Germinal center (tissue), 1 donor: ENCODE measurements at places on chromosomes 16 and 17.
A peak's percentile ranks its signal among the peaks of the same experiment; 100 is the strongest.

- DNase-seq, result peak; percentile 81
Measured at GRCh38 chr17:66567234-66568170, 265.1 kb downstream of the PRKCA start.

- DNase-seq, result no peak
Measured at GRCh38 chr17:51652529-51652928, 392.2 kb downstream of the UTP18 start.

DNA sequence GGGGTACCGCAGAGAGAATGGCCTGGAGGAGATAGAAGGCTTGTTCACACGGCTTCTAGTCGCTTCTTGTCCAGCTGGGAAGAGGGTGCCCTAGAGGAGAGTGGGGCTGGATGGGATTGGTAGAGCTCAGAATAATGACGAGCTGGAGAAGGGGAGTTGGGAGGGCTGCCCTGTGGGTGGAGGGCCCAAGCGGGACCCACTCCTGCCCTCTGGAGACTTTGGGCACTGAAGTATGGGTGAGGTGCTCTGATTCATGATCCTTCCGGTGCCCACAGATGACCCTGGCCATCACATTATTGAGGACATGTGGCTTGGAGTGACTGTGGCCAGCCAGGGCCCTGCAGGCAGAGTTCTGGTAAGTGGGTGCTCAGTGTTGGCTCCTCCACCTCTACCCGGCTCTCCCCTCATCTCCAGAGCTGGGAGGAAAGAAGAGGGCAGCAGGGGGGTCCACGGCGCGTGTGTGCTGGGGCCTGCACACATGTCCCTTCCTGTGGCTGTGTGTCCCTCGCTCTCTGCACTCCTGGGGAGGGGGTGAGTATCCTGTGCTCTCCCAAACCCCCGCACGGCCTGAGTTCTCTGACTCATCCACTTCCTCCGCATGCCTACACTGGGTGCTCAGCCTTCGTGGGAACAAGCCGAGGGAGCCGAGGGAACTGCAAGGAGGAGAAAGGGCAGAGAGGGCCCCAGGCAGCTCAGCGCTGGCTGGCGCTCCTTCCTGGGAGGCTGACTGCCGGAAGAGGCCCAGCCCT is 8.5 kb downstream of the ITGA3 start:
- DNase-seq, result no peak

GRCh38 chr16:12758670-12759558 is 44.8 kb downstream of the CPPED1 start:
- no peak for DNase-seq

DNA sequence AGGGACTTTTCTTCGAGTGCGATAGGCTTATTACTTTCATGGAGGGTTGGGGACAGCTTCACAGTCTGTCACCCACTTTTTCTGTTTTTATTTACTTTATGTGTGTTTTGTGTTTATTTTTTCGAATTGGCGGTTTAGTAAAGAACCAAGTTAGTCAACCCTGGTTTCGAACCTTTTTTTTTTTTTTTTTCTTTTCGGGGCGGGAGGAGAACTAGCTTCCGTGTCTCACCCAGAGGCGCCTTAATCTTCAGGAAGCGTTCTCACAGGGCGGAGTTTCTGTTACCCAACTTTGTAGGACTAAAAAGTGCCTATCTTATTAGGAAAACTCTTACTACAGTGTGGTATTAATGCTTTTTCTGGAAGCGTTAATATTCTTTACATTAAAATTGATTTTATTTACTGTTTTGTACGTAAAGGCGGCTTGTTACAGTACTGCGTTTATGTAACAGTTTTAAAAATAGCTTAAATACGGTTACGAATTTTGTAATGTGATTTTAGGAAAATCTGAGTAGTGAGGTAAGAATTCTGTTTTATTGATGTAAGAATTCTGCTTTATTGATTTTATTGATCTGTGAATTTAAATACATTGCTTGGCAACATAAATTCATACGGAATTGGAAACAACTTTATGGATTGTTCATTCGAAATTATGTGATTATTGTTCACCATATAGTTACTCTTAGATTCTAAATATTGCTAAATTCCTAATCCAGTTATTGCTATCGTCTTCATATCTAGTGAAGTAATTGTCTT is 885 bp downstream of the ZNF207 start:
- DNase-seq, result peak; percentile 10

DNA sequence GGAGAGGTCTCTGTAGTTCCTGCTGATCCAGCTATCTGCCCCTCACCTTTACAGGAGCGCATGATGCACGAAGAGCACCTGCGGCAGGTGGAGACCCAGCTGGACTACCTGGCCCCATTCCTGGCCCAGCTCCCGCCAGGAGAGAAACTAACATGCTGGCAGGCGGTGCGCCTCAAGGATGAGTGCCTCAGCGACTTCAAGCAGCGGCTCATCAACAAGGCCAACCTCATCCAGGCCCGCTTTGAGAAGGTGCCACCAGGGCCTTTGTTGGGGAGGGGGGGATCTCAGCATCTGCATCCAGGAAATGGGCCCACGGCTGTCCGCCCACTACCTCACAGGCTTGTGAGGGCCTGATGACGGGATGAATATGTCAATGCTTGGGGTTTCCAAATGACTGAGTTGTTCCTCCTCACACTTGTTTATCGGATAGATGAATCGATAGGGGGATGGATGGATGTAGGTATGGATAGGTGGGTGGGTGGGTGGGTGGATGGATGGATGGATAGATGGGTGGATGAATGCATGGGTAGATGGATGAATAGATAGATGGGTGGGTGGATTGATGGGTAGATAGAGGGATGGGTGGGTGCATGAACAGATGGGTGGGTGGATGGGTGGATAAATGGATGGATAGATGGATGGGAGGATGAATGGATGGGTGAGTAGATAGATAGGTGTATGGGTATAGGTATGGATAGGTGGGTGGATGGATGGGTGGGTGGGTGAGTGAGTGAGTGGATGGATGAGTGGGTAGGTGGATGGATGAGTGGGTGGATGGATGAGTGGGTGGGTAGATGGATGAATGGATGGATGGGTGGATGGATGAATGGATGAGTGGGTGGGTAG is 7.0 kb upstream of the KATNB1 start:
- no peak for DNase-seq

GRCh38 chr17:8966926-8967325 is 1.4 kb upstream of the PIK3R5 start:
- DNase-seq, result no peak

GRCh38 chr17:9206741-9207332 is 185.5 kb downstream of the NTN1 start:
- DNase-seq, result no peak

DNA sequence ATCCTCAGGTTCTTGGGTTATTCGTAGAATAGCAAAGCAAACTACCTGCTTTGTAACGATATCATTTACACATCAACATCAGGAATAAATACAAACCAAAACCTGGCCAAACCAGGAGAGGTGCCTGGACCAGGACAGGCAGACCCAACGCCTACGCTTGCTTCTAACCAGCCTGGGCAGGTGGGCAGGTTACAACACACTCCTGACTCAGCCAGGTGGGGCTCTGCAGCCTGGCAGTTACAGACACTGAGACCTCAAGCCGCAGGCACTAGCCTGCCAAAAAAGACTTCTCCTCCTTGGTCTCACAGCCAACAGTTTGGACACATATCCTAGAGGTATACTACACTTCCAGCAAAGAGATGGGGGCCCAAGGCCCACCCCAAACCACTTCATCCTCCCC is 14.0 kb downstream of the ANKRD11 start:
- peak; percentile 21 for DNase-seq
